Tibial artery (tissue), 4 donors: ENCODE measurements at places on chromosomes 5 and 9.

DNA sequence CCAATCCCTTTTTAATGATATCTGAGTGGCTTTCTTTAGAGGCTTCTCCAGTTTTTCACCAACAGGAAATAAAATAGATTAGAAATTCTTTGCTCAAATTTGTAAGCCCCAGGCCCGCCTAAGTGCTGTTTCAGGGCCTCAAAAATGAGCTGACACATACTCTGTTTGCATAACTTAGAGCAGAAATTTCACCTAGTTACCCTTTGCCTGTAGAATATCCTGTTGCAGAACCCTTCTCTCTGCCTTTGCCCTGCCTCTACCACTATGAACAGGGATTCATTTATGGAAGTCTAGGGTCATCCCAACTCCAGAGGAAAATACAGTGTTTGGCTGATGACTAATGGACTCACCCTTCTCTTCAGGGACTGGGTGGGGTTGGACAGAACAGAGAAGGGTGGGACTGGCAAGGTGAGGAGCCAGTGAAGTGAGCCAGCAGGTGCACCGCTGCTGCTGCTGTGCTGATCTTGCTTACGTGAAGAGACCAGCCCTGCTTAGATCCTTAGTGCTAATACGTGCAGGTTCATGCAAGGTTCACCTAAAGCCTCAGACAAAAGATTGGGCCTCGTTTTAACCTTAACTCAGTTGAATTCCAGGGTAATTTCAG is 22.8 kb downstream of the OSTF1 start:
- no peak overlapping the region for H3K27ac ChIP-seq
- H3K4me3 ChIP-seq, result no peak overlapping the region
- no peaks in the 10 kb centered on the region for H3K27me3 ChIP-seq
- no peak for DNase-seq
- H3K36me3 ChIP-seq, result no peaks in the 10 kb centered on the region

- DNase-seq, result no peak
- H3K36me3 ChIP-seq, result no peaks in the 10 kb centered on the region
- peaks cover 2% of the 10 kb centered on the region for H3K27me3 ChIP-seq
- no peak overlapping the region for H3K4me3 ChIP-seq
Measured at GRCh38 chr9:84121991-84122523, 141.5 kb downstream of the RMI1 start.

GRCh38 chr9:82020331-82020730 is 31.8 kb downstream of the SPATA31D1 start:
- H3K27me3 ChIP-seq, result no peaks in the 10 kb centered on the region
- H3K36me3 ChIP-seq, result no peaks in the 10 kb centered on the region
- no peak overlapping the region for H3K27ac ChIP-seq
- no peaks in the 10 kb centered on the region for H3K4me1 ChIP-seq

DNA sequence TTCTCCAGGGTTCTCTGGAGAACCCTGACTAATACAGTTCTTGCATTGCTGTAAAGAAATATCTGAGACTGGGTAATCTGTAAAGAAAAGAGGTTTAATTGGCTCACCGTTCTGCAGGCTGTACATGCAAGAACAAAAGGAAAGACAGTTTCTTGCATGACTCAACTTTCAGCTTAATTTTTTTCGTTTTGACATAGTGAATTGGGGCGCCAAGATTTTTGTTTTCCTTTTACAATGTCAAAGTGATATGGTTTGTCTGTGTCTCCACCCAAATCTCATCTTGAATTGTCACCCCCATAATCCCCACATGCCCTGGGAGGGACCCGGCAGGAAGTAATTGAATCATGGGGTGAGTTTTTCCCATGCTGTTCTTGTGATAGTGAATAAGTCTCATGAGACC is 11.8 kb upstream of the CRHBP start:
- H3K4me3 ChIP-seq, result no peak overlapping the region
- H3K36me3 ChIP-seq, result no peaks in the 10 kb centered on the region
- DNase-seq, result no peak
- no peaks in the 10 kb centered on the region for H3K27me3 ChIP-seq
- no peak overlapping the region for H3K27ac ChIP-seq

GRCh38 chr5:4862500-4862899 is 277.6 kb upstream of the ADAMTS16 start:
- H3K36me3 ChIP-seq, result no peaks in the 10 kb centered on the region
- no peak overlapping the region for H3K4me3 ChIP-seq
- H3K27me3 ChIP-seq, result no peaks in the 10 kb centered on the region
- no peak overlapping the region for H3K27ac ChIP-seq

DNA sequence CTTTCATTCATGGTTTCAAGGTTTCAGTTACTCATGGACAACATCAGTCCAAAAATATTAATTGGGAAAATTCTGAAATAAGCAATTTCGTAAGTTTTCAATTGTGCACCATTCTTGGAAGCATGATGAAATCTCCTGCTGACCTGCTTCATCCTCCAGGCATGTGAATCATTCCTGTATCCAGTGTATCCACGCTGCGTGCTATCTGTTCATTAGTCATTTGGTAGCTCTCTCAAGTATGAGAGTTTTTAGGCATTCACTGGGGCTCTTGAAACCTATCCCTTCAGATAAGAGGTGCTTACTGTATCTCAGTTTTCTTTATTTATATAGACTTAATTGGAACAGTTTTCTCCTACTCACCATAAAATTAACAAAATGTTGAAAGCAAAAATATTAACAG is 293.0 kb downstream of the CDH12 start:
- H3K4me3 ChIP-seq, result no peak overlapping the region
- no peaks in the 10 kb centered on the region for H3K27me3 ChIP-seq
- no peaks in the 10 kb centered on the region for H3K36me3 ChIP-seq
- H3K27ac ChIP-seq, result no peak overlapping the region
- no peaks in the 10 kb centered on the region for H3K4me1 ChIP-seq

DNA sequence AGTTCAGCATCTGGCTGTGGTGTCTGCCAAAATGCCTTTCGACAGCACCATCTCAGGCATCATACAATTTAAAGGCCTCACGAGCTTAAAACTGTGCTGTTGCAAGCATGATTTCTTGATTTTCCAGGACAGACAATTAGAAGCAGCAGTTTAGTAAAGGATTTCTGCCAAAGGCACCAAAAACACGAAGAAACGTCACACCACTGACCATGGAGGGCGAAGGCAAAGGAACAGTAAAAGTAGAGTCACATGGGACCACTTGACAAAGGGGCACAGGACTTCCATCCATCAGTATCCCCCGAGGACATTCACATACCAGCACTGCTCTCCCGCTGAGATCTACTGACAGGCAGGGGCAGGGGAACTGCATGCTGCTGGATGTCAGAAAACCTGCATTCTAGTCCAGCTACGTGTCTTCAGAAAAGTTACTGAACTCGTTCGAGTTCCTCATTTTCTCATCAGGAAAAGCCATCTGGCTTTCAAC is 70.4 kb upstream of the FBXW11 start:
- H3K27me3 ChIP-seq, result no peaks in the 10 kb centered on the region
- DNase-seq, result no peak
- no peak overlapping the region for H3K27ac ChIP-seq
- peaks cover 3% of the 10 kb centered on the region for H3K36me3 ChIP-seq
- no peaks in the 10 kb centered on the region for H3K4me1 ChIP-seq

- H3K27me3 ChIP-seq, result no peaks in the 10 kb centered on the region
- DNase-seq, result no peak
- no peak overlapping the region for H3K4me3 ChIP-seq
- H3K4me1 ChIP-seq, result no peaks in the 10 kb centered on the region
- no peak overlapping the region for H3K27ac ChIP-seq
Measured at GRCh38 chr9:13076616-13077015, 202.9 kb downstream of the MPDZ start.

DNA sequence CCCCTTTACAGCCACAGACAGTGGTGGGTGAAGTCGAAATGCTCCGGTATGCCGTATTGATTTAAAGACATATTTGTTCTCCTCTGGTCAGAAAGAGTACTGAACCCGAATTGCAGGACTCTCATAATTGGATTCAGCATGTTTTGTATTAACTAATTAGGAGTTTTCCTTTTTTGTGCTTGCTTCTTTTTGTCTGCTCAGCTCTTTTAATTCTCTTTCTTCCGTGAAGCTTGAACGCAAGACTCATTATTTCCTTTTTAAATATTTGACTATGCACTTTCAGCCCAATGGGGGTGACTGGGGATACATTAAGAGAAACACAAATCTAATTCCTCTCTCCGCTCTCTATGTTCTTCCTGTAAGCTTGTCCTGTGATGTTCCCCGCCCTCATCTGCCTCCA is 246.6 kb upstream of the IRX2 start:
- no peak overlapping the region for H3K4me3 ChIP-seq
- no peaks in the 10 kb centered on the region for H3K4me1 ChIP-seq
- H3K36me3 ChIP-seq, result no peaks in the 10 kb centered on the region
- H3K27me3 ChIP-seq, result no peaks in the 10 kb centered on the region
- H3K27ac ChIP-seq, result no peak overlapping the region

DNA sequence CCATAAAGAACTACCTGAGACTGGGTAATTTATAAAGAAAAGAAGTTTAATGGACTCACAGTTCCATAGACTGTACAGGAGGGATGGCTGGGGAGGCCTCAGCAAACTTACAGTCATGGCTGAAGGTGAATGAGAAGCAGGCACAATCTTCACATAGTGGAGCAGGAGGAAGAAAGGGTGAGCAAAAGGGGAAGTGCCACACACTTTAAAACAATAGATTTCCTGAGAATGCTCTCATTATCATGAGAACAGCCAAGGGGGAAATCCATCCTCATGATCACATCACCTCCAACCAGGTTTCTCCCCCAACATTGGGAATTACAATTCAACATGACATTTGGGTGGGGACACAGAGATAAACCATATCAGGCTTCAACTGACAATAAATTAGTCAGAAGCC is 664.9 kb downstream of the TAF11L14 start:
- no peak for DNase-seq
- no peaks in the 10 kb centered on the region for H3K4me1 ChIP-seq
- no peak overlapping the region for H3K4me3 ChIP-seq
- no peaks in the 10 kb centered on the region for H3K36me3 ChIP-seq

GRCh38 chr9:104831681-104832080 is 67.8 kb downstream of the NIPSNAP3B start:
- H3K36me3 ChIP-seq, result peaks cover 91% of the 10 kb centered on the region
- no peaks in the 10 kb centered on the region for H3K27me3 ChIP-seq
- H3K4me1 ChIP-seq, result no peaks in the 10 kb centered on the region
- no peak overlapping the region for H3K4me3 ChIP-seq
- H3K27ac ChIP-seq, result no peak overlapping the region
